ENCODE measurements at places on chromosomes 3 and 15.

- no peak for DNase-seq
Measured at GRCh38 chr3:134235577-134236076, 15.0 kb downstream of the RYK start.

- DNase-seq, result no peak
Measured at GRCh38 chr15:38427380-38427779, 26.5 kb upstream of the FAM98B start.

- DNase-seq, result peak; percentile 69
Measured at GRCh38 chr3:53195602-53196574, 34.9 kb downstream of the PRKCD start.

- peak; percentile 43 for DNase-seq
Measured at GRCh38 chr3:24548278-24548677, 53.6 kb upstream of the THRB start.

DNA sequence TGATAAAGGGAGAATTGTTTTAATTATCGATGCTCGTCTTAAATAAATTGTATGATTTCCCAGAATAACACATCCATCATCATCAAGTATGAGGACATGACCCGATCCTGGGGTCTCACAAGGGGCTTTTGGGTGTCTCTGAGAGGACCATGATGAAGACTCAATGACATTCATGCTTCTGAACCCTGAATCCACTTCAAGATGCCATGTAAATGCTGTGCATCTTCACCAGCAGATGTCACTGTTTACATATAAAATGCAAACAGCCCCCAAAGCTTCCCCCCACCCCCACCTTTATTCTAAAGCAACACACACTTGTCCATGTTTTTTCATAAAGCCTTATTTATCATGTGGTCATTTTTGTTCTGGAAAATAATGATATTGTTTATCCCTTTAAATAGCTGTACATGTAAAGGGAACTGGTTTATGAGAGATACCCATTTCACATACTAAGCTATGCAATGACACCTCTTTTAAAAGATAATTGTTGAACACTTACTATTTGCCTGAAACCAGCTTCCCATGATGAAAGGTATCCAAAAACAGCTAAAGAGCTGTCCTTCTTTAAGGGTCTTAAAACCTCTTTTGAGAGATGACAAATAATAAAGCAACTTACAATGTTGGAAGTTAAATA lies 69.7 kb upstream of the UBE3A start:
- DNase-seq, result peak; percentile 72

- no peak for DNase-seq
Measured at GRCh38 chr3:41431386-41431785, 232.1 kb downstream of the CTNNB1 start.

DNA sequence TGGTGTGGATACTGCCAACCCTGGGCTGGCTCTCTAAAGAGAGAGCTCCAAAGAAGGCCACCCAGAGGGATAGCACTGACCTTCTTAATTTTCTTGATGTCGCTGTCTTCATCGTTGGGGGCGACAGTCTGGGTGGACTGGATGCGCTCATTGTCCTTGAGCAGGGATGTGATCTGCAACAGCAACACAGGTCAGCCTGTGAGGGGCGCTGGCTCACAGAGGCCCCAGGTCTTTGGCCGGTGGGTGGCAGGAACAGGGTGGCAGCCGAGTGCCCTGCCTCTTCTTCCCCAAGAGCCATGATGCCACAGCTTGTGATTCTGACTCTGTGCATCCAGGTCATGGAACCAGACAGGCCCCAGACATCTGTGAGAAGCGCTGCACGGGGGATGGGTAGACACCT lies 41.2 kb downstream of the RASGRF1 start:
- no peak for DNase-seq

DNA sequence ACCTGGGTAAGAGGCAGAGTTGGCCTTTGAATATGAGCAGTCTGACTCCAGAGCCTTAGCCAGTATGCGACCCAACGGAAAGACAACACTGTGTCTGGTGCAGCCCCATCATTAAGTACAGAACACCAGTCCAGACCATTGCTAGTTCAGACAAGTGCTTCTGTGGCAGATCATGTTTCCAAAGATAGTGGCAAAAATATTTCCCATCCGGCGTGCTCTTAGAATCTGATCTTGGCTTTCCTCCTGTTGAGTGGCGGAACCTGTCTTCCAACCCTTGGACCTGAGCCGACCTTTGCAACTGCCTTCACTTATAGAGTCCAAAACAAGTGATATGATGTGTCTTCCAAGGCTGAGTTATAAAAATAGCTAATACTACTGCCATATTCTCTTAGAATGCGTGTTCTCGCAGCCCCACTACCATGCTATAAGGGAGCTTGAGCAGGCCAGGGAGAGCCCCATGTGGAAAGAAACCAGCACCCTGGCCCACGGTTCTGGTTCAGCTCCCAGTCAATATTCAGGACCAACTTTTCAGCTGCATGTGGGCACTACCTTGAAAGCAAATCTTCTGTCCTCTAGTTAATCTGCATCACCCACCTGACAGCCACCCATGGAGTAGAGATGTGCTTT lies 322.4 kb upstream of the SLCO3A1 start:
- no peak for DNase-seq

- DNase-seq, result no peak
Measured at GRCh38 chr3:46724424-46724823, 6.8 kb upstream of the PRSS50 start.

DNA sequence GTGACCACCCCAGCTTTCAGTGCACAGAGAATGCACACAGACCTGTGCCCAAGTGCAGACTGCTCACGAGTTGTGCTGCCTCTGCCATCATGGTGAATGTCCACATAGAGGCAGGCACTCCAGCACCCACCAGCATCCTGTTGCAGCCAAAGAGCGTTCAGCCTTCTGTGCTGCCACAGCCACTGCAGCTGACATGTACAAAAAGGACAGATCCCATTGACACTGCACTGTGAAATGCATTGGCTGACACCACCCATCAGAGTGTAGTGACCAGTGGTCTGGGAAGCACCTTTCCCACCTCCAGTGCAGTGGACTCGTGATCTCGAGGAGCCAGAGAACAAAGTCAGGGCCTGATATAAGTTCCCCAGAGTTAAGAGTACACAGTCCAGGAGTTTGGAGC lies 260.3 kb downstream of the RAP2B start:
- no peak for DNase-seq

DNA sequence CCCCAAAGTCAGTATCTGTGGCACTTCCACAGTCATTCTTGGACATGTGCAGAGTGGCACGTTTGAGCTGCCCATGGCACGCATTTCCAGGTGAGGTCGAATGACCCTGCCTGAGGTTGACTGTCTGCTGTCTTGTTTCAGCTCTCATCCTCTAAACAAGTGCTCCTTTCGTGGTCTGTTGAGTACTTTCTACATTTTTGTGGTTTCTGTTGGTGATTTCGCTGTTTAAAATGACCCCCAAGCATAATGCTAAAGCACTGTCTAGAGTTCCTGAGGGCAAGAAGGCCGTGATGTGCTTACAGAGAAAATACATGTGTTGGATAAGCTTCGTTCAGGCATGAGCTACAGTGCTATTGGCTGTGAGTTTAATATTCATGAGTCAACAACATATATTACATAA lies 40.0 kb upstream of the SAMMSON start:
- DNase-seq, result no peak

DNA sequence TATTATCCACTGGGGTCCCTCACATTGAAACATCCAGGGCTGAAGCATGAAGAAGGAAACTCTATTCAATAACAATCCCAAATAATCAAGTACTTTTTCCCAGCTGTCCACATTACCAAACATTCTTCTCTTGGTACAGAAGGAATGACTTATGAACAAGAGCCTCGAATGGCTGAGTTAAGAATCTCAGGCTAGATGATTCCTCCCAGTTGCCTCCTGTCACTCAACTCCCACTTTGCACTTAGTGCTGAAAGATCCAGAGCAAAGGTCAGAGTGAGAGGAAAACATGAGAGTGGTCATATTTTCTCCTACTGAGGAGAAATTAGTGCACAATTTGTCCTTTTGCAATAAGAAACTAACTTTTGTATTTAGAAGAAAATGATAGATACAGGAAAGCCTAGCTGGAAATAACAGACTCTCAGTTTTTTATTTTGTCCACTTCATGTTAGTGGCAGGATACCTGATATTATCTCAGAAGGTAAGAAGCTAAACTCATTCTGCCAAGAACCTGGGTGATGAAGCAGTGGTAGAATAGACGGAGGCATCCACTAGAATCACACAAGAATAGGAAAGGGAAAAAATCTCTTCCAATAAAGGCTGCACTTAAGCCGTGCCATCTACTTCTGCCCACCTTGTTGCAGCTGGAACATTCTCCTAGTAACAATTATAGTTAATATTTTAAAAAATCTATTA lies 46.2 kb downstream of the GADL1 start:
- DNase-seq, result no peak

- DNase-seq, result peak; percentile 84
Measured at GRCh38 chr3:46228260-46229242, 13.7 kb upstream of the CCR3 start.

- DNase-seq, result peak; percentile 92
Measured at GRCh38 chr15:84685304-84685703, 27.3 kb upstream of the NMB start.

GRCh38 chr3:1726741-1727140 lies 371.9 kb upstream of the CNTN4 start:
- no peak for DNase-seq

- DNase-seq, result no peak
Measured at GRCh38 chr3:127209155-127209839, 16.4 kb downstream of the PRR23E start.

- peak; percentile 2 for DNase-seq
Measured at GRCh38 chr3:61030469-61031035, 220.7 kb downstream of the FHIT start.

GRCh38 chr3:31772758-31773473 lies 208.1 kb downstream of the OSBPL10 start:
- DNase-seq, result no peak

- no peak for DNase-seq
Measured at GRCh38 chr3:66747261-66747660, 246.4 kb upstream of the LRIG1 start.

- DNase-seq, result no peak
Measured at GRCh38 chr3:45198264-45199260, 27.5 kb downstream of the TMEM158 start.

DNA sequence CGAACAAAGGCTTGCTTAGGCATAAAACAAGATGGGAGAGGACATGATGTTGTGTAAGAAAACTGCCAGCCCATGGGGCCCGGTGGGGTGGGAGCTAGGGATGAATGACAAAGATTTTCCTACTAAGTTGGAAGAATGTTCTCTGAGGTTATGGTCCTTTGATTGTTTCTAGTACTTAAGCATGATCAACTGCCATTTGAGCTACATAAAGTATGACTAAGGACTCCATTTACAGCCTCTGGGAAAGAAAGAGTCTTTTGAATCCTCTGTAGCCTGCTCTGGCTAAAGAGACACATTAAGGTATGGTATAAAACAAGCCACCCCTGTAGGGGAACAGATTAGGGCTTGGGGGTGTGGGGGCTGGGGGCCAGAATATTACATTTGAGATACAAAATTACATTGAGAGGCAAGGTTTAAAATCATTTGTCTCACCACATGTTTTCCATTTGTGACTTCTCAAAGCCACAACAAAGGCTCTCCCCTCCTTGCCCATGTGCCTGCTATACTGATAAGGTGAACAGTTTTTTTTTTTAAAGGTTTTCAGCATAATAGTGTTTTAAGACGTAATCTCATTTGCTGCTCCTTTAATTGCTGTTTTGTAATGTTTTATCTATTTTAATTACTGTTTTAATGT lies 323.4 kb downstream of the CHST2 start:
- peak; percentile 49 for DNase-seq
